ENCODE measurements at places on chromosomes 4 and X. TPM values are rescaled to one million over a fixed set of nuclear protein-coding genes. Genes with fewer than 3 reads are reported as not detected.

The VSIG1 gene
- not detected for total RNA-seq

DNA sequence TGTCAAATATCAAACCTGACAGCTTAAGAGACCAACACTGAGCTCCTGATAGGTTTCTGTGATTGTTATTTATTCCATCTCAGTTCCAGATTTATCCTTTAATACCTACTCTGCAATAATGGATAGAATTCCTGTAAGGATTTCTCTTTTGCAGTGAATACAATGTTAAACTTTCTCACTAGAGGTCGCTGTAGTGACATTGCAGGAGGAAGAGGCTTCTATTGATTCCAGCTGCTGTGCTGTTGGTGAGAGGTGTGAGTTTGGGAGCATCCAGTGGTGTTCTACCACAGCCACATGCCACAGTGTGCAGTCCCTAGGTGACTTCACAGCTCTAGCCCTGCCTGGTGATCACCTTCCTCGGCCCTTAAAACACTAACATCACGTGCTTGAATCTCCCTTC lies 34.6 kb upstream of the DCAF8L2 start:
- DNase-seq = no peak
- no peaks in the 10 kb centered on the region for H3K36me3 ChIP-seq
- no peak overlapping the region for H3K27ac ChIP-seq
- H3K4me3 ChIP-seq = no peak overlapping the region
- H3K4me1 ChIP-seq = no peaks in the 10 kb centered on the region

DNA sequence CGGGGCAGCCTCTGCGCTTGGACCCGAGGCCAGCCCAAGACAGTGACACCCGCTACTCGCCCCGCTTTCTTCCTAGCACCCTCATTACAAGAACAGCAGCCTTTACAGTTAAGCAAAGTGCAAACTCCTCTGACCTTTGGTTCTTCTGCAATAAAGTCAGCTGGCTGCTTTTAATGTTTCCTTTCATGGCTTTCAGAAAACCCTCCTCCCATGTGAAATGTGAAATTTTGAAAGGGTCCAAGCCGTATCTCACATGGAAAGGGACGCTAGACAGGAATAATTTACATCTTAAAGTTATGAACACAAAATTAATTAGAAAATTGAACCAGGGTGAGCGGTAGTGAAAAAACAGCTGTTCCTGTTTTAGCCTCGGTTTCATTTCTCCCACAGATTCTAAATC lies 520.1 kb upstream of the FRG1 start:
- H3K36me3 ChIP-seq = no peaks in the 10 kb centered on the region
- no peak overlapping the region for H3K27ac ChIP-seq
- H3K4me3 ChIP-seq = no peak overlapping the region
- DNase-seq = no peak
- H3K27me3 ChIP-seq = no peaks in the 10 kb centered on the region

GRCh38 chrX:65581661-65582339 lies 47.2 kb upstream of the LAS1L start:
- H3K27ac ChIP-seq = no peak overlapping the region
- DNase-seq = no peak
- no peaks in the 10 kb centered on the region for H3K4me1 ChIP-seq
- H3K36me3 ChIP-seq = no peaks in the 10 kb centered on the region

DNA sequence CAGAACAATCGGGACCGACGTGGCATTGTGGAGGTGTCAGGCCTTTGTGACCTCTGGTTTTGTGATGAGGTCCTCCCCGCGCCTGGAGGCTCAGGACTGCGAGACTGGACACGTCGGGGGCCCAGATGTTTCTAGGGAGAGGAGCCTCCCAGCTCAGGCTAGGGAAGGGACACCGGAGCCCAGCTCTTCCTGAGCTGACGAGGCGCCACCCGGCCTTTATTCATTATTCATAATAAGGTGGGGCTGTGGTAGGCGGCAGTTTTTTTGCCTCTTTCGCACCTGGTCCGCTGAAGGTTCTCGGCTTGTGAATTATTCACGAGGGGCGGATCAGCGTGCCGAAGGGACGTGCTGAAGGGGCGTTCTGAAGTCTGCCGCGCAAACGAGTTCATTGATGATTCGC lies 2.3 kb upstream of the UBA1 start:
- H3K4me1 ChIP-seq = peaks cover 27% of the 10 kb centered on the region
- H3K27ac ChIP-seq = peak overlapping the region; percentile 62
- peak overlapping the region; percentile 71 for H3K4me3 ChIP-seq
- H3K27me3 ChIP-seq = no peaks in the 10 kb centered on the region
- no peak for DNase-seq

GRCh38 chr4:21013501-21013900 lies 313.2 kb downstream of the PACRGL start:
- no peak overlapping the region for H3K27ac ChIP-seq

The ADH1A gene
- total RNA-seq = not detected

The IL2 gene
- total RNA-seq = not detected

The PNPLA4 gene
- 16.9 TPM for total RNA-seq

The FAAH2 gene
- total RNA-seq = 11.3 TPM
